ENCODE measurements at places on chromosomes 12 and 14. TPM values are rescaled to one million over a fixed set of nuclear protein-coding genes. Genes with fewer than 3 reads are reported as not detected.

MSI1 gene
- total RNA-seq, result not detected

- peak; percentile 37 for DNase-seq
Measured at GRCh38 chr12:143964-144649, 69.8 kb downstream of the SLC6A12 start.

DNA sequence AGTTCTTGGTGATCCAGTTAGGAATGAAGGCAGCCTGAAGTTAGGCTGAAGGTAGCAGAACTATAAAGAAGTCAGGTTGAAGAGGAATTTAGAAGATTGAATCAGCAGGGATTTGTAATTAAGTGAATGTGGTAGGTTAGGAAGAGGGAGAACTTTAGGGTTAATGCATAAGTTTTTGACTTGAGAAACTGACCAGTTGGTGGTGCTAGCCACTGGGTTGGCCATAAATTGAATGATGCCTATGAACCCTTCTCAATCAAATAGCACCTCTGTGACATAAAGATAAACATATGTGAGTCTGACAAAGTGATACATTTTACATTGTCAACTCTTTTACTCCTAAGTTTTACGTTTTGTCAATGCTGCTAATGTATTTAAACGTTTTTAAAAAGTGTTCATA lies 290.6 kb upstream of the NAV3 start:
- DNase-seq, result no peak

TAS2R43 gene
- total RNA-seq, result 4.5 TPM

GRCh38 chr12:112513471-112513870 lies 94.7 kb downstream of the PTPN11 start:
- DNase-seq, result no peak

GRCh38 chr12:70400124-70400523 lies 34.0 kb downstream of the KCNMB4 start:
- no peak for DNase-seq

GRCh38 chr14:71918955-71919354 lies 13.3 kb upstream of the RGS6 start:
- DNase-seq, result no peak

LGR5 gene
- total RNA-seq, result not detected

- DNase-seq, result peak; percentile 62
Measured at GRCh38 chr14:24036169-24036962, 15.4 kb upstream of the CARMIL3 start.

TSPAN19 gene
- not detected for total RNA-seq

EEA1 gene
- 25.0 TPM for total RNA-seq

DNA sequence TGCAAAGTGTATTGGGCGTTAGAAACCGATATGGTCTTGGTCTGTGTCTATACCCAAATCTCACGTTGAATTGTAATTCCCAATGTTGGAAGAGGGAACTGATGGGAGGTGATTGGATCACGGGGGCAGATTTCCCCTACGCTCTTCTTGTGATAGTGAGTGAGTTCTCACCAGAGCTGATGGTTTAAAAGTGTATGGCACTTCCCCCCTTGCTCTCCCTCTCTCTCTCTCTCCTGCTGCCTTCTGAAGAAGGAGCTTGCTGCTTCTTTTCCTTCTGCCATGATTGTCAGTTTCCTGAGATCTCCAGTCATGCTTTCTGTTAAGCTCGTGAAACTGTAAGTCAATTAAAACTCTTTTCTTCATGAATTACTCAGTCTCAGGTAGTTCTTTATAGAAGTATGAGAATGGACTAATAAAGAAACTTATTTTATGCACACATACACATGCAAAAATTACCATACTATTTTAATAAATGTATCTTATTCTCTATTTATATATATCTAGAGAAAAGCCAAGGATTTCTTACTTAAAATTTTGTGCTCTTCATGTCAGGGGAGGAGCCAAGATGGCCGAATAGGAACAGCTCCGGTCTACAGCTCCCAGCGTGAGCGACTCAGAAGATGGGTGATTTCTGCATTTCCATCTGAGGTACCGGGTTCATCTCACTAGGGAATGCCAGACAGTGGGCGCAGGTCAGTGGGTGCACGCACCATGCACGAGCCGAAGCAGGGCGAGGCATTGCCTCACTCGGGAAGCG lies 1891.0 kb upstream of the FLRT2 start:
- no peak for DNase-seq

DNA sequence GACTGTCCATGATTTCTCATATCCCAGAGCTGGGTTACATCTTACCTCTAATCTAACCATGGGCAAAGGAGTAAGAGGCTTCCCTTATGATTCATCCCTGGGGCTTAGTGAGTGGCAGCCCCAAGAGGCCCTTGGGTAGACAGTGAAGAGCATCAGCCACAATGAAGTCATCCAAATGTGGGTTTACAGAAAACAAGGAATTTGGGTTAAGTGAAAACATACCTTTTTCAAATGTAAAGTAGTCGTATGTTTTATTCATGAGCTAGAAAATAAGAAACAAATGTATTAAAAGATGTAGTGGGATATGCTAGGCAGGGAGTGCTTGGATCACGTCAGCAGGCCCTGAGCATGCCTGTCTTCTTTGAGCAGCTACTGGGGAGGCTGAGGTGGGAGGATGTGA lies 54.0 kb upstream of the ELK3 start:
- DNase-seq, result peak; percentile 34

KERA gene
- not detected for total RNA-seq

CTSG gene
- total RNA-seq, result not detected

SERPINA12 gene
- not detected for total RNA-seq

DNA sequence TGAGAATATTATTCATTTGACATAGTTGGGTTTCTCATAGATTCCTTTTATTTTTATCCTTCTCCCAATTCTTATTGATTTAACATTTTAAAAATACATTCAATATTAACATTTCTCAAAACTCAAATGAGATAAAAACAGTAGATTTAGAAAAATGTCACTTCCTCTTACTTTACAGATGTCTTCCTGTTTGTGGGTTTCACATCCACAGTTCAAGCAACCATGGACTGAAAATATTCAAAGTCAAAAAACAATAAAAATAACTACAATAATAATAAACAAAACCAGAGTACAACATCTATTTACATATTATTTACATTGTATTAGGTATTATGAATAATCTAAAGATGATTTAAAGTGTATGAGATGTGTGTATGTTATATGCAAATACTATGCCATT lies 111.3 kb upstream of the SLC16A7 start:
- DNase-seq, result no peak

NOS1 gene
- total RNA-seq, result not detected

DNA sequence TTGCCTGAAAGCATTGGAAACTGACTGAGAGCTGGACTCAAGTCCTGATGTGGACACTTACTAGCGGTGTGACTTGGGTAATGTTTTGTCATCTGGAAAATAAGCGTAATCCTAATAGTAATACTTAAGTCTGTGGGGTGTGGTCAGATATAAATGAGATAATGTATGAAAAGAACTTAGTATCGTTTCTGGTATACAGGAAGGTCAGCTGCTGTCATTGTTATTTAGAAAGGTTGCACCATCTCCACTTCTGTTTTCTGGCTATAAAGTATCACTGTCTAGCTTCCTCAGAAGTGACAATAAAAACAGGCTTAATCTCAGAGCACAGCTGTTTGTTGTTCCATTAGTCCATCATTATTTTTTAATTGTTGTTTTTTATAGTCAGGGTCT lies 34.1 kb upstream of the TUBA1C start:
- DNase-seq, result no peak

SLC39A5 gene
- not detected for total RNA-seq

Data from fibroblast of villous mesenchyme (primary cell).